ENCODE measurements at places on chromosomes 13 and 19.

- DNase-seq, result peak; percentile 50
Observed at GRCh38 chr19:16338470-16339360, 14.1 kb downstream of the KLF2 start.

DNA sequence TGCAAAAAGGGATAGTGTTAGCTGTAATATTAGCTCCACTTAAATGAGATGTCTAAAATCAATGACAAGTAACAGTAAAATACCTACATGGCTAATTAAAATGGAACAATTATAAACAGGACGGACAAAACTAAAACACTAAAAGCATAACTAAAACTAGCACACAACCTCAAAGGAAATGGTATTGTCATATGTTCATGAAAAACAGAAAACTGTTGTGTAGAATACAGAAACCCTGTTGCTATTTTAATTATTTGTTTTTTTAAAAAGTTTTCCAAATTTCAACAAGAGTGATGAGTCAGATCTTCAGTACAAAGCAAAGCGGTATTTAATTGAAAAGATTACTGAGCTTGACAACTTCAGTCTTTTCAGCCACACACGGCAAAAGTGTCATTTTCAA is 4.2 kb downstream of the RCBTB2 start:
- no peak for DNase-seq

DNA sequence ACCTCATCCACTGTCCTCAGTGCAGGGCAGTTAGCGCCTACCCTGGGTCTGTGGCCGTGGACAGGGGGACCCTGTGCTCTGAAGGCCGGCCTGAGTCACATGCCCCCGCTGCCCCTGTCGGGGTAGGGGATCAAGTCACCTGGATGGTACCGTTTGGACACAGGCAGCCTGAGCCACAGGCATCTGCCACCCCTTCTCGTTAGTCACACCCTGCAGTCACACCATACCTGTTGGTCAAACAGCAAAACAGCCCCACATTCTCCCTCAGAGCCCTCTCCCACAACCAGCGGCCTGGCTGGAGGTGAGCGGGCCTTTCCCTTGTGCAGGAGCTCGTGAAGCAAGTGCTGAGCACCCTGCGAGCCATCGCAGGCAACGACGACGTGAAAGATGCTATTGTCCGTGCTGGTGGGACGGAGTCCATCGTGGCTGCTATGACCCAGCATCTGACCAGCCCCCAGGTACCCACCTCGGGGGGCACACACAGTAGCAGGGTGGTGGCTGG is 8.8 kb upstream of the SLC25A42 start:
- no peak for DNase-seq

DNA sequence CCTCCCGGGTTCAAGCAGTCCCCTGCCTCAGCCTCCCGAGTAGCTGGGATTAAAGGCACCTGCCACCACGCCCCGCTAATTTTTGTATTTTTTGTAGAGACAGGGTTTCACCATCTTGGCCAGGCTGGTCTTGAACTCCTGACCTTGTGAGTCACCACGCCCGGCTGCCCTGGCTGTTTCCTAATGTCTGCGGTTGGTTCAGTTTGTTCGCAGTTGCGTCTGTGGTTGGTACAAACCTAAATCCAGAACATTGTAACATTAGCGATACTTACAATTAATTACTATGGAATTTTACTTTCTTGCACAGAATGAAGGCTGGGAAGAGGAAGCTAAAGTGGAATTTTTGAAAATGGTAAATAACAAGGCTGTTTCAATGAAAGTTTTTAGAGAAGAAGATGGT is 38.1 kb downstream of the RNF17 start:
- no peak for DNase-seq

GRCh38 chr19:1016647-1017114 is 4.2 kb downstream of the TMEM259 start:
- DNase-seq, result no peak

DNA sequence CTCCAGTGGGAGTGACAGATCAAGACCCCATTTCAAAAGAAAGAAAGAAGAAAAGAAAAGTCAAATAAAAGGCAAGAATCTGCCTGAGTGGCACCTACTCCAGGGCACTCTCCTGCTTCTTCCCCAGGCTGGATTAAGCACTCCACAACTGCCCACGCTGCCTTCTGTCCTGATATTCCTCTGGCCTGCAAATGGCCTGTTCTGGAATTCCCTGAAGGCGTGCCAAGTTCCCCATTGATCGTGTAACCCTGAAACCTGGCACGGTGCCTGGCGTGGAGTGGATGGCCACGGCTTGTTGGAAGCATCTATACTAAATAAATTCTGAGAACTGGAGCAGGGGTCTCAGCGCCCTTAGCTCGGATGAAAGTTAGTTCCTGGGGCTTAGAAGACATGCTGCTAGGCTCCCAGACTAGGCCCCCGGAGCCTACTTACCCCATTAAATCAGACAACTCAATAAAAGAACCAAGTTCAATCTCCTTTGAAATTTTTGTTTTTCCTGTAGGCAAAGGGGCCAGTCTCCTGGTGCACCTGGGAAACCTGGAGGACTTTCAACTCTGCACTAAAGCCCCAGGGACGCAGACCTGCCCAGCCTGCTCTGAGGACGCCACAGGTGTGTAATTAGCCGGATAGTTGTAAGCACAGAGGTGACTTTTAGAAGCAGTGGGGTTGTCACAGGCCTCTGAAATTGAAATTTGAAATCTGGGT is 21.9 kb downstream of the ANKRD27 start:
- no peak for DNase-seq

DNA sequence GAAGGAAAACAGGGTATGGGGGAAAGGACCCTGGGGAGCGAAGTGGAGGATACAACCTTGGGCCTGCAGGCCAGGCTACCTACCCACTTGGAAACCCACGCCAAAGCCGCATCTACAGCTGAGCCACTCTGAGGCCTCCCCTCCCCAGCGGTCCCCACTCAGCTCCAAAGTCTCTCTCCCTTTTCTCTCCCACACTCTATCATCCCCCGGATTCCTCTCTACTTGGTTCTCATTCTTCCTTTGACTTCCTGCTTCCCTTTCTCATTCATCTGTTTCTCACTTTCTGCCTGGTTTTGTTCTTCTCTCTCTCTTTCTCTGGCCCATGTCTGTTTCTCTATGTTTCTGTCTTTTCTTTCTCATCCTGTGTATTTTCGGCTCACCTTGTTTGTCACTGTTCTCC is 2.7 kb downstream of the KLK3 start:
- no peak for DNase-seq

GRCh38 chr19:10888421-10888866 is 17.1 kb downstream of the CARM1 start:
- DNase-seq, result no peak

GRCh38 chr13:70894258-70894657 is 786.0 kb upstream of the KLHL1 start:
- no peak for DNase-seq

GRCh38 chr13:75830842-75831241 is 194.7 kb downstream of the LMO7 start:
- no peak for DNase-seq

All from activated CD4-positive, alpha-beta T cell treated with anti-CD3 and anti-CD28 coated beads for 4 hours (primary cell).